ENCODE measurements at places on chromosomes 7 and 10.

- no peak for DNase-seq
These were observed 163.2 kb downstream of the EVX1 start for GRCh38 chr7:27405780-27406179.

- DNase-seq = no peak
These were observed 163.0 kb downstream of the FGFR2 start for GRCh38 chr10:121435099-121435875.

- no peak for DNase-seq
These were observed 639.5 kb downstream of the LRMDA start for GRCh38 chr10:76070916-76071315.

DNA sequence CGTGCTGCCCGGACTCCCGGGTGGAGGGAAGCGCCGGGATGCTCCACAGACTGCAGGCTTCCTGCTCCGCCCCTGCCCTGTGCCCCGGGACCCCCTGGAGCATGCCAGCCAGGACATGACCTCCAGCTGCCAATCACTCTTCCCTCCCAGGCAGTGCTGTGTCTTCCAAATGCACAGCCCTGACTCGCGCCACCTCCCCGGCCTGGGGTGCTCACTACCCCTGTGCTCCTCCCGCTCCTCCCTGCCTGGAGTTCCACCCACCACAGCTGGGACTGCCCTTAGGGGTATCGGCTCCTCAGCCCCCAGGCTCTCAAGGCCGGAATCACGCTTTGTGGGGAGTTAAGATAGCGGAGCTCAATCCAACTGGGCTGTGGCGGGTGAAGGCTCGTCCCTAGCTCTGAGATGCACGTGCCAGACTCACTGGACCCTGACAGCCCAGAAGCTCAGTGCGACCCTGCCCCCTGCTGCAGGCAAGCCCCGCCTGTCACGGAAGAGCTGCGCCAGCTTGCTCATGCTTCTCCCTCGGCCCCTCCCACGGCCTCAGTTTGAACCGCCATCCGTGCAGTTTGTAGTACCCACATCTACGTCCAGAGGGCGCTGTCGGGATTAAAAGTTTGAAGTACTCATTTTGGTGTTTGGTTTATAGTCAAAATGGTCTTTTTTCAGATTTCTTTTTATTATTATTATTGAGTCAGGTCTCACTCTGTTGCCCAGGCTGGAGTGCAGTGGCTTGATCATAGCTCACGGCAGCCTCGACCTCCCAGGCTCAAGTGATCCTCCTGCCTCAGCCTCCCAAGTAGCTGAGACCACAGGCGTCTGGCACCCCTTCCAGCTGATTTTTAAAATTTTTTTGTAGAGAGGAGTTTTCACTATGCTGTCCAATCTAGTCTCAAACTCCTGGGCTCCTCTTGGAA is 142.5 kb upstream of the TCERG1L start:
- DNase-seq = no peak

DNA sequence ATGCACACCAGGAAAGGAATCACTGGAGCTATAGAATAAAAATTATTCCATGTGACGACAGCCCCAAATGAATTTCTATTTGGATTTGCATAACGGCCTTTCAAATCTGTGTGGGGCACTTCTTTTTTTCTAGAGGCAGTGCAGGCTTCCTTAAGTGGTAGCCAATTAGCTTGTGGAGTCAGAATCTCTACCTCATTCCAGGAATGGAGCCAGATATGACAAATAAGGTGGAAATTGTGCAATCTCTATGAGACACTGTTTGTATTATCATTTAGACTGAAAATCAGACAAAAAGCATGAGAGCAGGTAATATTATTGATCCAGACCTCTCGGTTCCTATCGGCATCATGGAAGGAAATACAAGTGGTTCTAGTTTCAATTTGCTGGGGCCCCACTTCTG is 78.7 kb downstream of the BEND7 start:
- peak; percentile 62 for DNase-seq

DNA sequence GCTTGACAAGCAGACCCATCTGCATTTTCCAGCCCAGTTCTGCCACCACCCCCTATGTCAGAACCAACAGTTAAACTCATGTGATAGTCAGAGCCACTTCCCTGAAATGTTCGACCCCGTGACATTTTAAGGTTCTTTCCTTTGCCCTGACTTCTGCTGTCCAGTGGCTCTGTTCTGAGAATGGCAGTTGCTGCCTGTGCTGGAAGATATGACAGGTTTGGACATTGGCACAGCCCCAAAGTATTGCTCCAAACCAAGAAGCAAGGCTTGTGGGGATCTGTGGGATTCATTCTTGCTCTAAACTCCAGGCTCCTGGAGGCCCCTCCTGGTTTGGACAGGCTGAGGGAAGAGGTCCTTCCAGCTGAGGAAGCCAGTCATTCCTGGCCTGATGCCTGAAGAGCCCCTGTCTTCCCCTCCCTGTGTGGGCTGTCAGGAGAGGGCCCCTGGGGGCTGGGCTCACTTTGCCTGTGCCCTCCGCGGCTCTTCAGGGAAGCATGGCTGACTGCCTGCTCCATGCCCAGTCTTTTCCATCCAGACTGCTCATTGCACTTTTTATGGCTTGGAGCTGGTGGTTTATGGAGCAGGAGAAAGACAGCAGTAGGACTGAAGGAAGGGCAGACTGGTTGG is 138.0 kb downstream of the CDH23 start:
- no peak for DNase-seq

DNA sequence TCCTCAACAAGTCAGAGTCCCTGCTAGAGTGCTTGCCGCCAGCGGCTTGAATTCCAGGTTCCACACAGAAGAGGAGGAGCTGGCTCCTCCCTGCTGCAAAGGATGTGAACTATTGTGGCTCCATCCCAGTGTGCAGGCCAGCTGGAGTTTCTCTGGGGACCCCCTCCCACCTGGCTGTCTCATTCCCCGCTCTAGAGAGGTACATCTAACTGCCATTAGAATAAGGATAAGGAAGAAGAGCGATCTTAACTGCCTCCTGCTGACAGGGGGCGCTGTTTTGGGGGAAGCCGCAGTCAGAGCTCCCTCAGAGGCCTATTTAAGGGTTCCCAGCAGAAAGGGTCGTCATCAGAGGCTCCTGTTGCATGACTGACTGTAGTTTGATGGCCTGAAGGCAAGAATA is 40.8 kb upstream of the HECW1 start:
- no peak for DNase-seq

GRCh38 chr10:78407966-78408365 is 374.3 kb downstream of the RPS24 start:
- no peak for DNase-seq

- DNase-seq = peak; percentile 19
These were observed 262.2 kb downstream of the KIF20B start for GRCh38 chr10:89963451-89964102.

- DNase-seq = no peak
These were observed 503.7 kb upstream of the FOXK1 start for GRCh38 chr7:4178416-4178815.

DNA sequence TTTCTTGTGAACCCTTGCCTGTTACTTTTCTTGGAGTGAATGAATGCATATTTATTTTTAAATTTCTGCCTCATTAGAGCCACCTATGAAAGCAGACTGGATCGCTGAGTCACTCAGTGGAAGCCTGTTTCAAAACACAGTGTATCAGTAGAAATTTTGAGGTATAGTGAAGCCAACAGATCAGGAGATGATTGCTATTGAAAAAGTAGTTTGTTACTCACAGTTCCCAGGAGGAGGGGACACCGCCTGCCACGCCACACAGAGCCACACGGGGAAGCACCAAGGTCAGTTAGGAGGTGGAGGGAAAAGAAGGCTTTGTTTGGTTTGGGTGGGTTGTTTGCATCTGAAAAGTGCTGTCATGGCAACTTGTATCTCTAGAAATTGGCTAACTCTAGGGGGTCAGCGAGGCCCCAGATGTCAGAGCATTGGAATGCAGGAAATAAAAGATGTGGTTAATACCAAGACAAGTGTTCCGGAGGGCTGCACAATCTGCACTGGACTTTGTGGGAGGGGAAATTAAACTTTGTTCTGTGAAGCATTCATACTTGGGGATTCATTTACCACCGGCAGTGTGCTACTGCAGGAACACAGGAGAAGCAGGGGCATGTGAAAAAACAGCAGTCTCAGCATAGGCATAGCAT is 106.4 kb upstream of the SDK1 start:
- peak; percentile 96 for DNase-seq

- DNase-seq = no peak
These were observed 32.4 kb upstream of the TCF7L2 start for GRCh38 chr10:112917681-112918080.

DNA sequence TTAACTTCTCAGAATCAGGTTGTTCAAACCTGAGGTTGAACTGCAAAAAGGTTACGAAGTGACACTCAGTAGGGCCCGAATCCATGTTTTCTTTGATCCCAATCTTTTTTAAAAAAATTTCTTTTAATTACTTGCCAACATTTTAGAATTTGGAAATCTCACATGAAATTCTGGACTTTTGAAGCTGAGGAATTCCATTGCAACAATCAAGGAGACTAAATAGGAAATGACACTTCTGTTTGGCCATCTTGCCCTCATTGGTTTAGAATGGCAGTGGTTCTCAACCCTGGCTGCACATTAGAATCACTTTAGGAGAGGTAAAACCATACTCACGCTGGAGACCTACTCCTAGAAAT is 471 bp upstream of the TOMM7 start:
- DNase-seq = no peak

DNA sequence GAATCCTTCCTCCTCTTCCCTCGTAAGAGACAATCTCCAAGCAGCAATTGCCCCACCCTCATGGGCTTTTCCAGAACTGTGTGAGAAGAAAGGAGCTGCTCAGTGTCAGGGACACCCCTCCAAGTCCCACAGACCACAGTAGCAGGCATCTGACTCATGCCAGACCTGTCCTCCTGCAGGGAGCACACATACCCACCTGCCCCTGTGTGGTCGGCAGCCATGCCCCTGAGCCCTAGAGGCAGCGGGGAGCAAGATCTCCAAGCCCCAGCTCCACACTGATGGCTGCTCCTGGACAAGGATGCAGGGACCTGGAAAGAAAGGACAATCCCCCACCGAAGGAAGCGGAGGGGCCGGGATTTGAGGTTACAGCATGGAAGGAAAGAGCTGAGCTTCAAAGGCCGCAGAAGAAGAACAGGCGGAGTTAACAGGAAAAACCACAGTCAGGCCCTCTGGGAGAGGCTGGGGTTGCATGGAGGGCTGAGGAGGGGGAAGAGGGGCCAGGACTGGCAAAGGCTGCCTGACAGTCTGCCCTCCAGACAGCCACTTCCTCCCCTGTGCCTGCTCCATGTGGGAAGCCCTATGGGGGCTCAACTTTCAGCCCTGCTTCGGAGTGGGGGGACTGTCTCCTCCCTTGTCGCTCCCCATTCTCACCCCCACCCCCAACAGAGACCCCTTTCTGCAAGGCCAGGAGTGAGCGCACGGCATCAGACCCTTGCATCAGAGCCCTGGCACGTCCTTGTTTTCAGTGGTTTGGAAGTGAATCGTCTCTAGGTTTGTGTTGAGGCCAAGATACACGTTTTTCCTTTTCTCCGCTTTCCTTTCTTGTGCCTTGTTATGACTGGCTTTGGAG is 46.8 kb downstream of the ASB13 start:
- peak; percentile 63 for DNase-seq

GRCh38 chr7:139112741-139113250 is 3.3 kb upstream of the ZC3HAV1 start:
- no peak for DNase-seq

DNA sequence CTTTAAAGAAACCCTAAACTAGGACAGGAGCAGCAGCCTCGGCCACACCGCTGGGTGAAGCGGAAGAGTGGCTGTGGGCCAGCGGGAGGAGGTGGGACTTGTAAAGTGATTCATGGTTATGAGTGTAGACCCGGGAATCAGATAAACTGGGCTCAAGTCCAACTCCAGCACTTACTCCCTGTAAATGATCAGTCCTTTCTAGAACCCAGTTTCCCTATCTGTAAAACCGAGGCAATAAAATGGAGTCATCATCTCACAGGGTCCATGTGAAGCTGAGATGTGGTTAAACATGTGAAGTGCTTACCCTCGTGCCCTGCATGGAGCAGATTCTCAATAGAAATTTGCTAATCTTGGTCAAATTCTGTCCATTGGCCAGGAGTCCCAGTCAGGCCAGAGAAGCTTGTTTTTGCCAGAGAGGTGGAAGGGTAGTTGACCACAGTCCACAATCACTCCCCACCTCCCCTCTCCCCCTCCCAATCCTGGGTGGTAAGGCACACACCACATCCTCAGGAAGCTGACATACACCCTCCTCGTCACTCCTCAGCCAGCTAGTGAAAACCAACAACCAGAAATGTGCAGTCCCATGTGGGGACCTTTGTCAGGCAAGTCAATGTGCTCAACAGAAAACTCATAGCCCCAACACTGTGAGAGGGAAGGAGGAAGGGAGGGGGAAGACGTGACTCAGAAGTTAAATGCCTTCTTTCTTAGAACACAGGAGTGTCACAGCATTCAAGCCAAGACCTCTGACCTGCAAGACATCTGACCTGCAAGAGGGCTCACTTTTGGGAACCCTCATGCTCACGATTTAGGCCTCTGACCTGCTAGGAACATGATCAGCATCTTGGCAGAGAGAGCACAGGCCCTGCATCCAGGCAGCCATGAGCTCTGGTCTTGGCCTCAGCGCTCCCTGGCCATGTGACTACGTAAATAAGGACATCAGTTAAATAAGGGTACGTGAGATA is 145.1 kb downstream of the PLXNA4 start:
- DNase-seq = peak; percentile 86

DNA sequence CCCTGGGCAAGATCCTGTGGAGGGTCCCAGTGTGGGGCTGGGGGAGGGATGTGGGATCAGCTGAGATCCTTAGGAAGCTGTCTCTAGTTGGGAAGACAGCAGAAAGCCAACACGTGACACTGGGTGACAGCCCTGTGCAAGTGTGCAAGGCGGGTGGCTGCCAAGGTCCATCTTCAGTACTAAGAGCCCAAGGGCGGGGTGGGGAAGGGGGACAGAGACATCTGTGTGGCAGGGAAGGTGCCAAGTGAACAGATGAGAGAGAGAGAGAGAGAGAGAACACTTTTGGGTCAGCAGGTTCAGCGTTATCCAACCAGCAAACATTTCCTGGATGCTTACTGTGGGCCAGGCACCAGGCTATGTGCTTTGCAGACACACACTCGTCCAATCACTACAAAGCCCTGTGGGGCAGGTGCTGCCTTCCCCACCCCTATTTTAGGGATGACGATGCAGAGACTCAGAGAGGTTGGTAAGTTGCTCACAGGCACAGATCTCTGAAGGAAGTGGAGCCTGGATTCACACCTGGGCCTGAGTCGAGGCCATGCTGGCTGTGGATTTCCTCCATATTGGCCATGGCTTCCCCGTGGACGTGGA is 135.7 kb downstream of the GRK5 start:
- no peak for DNase-seq

DNA sequence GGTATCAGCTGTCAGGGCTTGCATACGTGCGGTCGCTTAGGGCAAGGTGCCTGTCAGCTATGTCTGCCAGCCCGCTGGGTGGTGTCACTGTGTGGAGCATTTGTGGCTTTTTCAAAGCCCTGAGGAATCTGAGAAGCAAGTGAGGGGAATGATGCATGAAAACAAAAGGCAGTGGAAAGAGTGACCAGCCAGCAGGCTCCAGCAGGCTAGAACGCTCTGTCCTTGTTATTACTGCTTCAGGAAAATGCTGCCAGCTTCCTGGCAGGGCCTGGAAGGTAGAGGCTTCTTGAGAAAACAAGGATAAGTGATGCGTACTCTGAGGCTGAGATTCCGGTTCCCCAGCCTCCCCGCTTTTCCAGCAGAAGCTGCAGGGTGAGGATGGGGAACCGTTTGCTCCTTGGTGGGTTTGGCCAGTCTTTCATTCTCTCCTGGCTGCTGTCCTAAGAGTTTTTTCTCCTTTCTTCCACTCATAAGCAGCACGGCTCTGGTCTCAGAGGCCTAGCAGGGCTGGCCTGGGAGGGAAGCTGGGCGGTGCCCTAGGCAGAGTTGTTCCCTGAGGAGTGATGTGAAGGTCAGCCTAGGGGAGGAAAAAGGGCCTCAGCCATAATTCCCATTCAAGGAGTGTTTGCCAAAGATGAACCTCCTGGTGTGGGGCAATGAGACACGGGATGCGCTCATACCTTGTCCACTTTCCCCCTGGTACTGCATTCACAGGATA is 42.8 kb upstream of the MKLN1 start:
- peak; percentile 34 for DNase-seq

GRCh38 chr10:9331583-9332008 is 1277.1 kb downstream of the GATA3 start:
- peak; percentile 53 for DNase-seq

All from astrocyte of the cerebellum (primary cell).